BJ (cell line): ENCODE measurements at places on chromosomes 4 and X.

DNA sequence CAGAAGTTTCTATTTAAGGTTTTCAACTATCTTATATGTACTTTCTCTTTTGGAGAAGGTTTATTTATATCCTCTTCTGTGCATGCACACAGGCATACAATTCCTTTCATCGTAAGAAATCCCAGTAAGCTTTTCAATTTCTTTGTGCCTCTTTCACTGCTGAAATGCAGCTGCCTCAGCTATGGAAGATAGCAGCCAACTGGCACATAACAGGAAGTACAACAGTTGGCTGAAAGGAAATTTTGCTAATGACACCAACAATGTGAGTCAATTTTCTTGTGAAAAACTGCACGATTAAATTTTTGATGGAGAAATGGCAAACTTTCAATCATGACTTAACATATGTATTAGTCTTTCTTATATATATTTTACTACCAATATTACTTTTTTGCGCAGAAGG, 74.5 kb upstream of the PAQR3 start:
- DNase-seq, result no peak

DNA sequence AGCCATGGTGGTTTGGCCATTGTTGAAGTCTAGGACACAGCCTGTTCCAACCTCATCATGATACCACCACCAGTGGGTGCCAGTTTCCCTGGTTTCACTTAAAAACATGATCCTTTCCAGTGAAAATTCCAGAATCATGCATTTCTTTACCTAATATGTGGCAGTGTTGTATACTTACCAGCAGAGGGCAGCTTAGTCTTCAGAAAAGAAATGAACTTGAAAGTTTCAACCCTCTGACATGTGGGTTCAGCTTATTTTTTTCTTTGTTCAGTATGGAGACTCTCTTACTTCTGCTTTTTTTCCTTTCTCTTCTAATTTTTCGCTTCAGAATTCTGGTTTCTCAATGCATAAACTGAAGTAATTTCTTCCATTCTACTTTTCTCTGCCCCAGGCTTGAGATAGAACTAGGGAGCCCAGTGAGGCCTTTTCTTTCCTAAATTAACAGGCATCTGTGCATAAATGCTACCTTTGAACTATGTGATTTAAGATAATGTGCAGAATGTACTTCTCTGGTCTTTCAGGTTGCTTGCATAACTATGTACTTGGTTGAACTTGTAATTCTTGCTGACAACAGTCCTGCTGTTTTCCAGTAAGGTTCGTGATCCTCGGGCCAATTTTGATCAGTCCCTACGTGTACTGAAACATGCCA, 10.7 kb downstream of the LIAS start:
- DNase-seq, result peak; percentile 57

DNA sequence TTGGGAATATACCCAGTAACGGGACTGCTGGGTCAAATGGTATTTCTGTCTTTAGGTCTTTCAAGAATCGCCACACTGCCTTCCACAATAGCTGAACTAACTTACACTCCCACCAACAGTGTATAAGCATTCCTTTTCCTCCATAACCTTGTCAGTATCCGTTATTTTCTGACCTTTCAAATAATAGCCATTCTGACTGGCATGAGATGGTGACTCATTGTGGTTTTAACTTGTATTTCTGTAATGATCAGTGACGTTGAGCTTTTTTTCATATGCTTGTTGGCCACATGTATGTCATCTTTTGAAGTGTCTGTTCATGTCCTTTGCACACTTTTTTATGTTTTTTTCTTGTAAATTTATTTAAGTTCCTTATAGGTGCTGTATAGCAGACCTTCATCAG, 81.2 kb downstream of the ADAM29 start:
- no peak for DNase-seq

- no peak for DNase-seq
Observed at GRCh38 chr4:151052785-151053184, 37.7 kb upstream of the LRBA start.

GRCh38 chr4:84110040-84110439, 389.1 kb downstream of the NKX6-1 start:
- DNase-seq, result no peak

- no peak for DNase-seq
Observed at GRCh38 chr4:8350841-8351461, 81.4 kb downstream of the HTRA3 start.
